ENCODE measurements at places on chromosomes 7 and 10.
A peak's percentile ranks its signal among the peaks of the same experiment; 100 is the strongest.

GRCh38 chr10:86367152-86367951 lies 757 bp upstream of the GRID1 start:
- no peak overlapping the region for H3K27ac ChIP-seq
- DNase-seq, result peak; percentile 27
- H3K4me3 ChIP-seq, result no peak overlapping the region
- H3K4me1 ChIP-seq, result peaks cover 9% of the 10 kb centered on the region
- H3K36me3 ChIP-seq, result no peaks in the 10 kb centered on the region

DNA sequence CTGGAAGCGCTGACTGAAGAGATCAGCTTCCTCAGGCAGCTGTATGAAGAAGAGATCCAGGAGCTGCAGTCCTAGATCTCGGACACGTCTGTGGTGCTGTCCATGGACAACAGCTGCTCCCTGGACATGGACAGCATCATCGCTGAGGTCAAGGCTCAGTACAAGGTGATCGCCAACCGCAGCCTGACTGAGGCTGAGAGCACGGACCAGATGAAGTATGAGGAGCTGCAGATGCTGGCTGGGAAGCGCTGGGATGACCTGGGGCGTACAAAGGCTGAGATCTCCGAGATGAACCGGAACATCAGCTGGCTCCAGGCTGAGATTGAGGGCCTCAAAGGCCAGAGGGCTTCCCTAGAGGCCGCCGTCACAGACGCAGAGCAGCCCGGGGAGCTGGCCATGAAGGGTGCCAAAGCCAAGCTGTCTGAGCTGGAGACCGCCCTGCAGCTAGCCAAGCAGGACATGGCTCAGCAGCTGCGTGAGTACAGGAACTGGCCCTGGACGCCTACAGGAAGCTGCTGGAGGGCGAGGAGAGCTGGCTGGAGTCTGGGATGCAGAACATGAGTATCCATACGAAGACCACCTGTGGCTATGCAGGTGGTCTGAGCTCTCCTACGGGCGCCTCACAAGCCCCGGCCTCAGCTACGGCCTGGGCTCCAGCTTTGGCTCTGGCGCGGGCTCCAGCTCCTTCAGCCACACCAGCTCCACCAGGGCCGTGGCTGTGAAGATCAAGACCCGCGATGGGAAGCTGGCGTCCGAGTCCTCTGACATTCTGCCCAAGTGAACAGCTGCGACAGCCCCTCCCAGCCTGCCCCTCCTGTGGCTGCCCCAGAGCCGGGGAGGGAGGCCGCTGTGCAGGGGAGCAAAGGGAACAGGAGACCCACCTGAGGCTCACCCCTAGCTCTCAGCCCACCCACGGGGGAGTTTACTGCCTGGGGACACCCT lies 24.9 kb upstream of the AMPH start:
- H3K4me1 ChIP-seq, result no peaks in the 10 kb centered on the region
- peaks cover 5% of the 10 kb centered on the region for H3K27me3 ChIP-seq
- H3K27ac ChIP-seq, result no peak overlapping the region
- no peaks in the 10 kb centered on the region for H3K36me3 ChIP-seq
- H3K4me3 ChIP-seq, result no peak overlapping the region

DNA sequence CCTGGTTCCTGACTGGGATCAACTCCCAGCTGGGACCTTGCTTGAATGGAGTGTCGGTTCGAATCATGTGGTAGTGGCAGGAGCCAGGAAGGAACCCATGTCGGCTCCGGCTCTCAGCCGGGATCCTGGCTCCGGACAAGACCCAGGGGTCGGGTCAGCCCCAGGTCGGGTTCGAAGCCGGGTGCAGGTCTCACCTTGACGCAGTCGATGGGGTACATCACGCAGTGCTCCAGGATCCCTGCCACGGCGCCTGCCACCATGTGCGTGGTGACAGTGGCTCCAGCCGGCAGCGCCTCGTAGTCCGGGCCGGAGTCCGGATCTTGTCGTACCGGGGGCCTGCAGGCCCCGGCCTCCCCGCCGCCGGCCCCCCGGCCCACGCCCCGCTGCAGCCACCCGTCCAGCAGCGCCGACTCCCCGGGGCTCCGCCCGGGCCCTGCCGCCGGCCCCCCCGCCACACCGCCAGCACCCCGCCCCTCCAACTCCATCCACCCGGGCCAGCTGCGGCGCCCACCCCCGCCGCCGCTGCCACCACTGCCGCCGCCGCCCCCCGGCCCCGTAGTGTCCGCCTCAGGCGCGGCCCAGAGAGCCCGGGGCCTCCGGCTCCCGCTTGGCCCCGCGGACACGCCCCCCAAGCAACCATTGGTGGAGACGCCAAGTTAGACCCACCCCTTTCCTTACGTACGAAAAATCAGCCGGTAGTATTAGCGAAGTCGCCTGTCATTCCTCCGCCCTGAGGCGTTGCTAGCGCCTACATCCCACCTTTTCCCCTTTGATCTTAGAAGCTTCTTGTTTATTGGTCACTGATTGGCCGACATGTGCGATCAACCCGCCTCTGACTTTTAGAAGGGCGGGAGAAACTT lies at the start of gene SLC25A28:
Gene SLC25A28, minus strand, starts transcription at position 589 of the 860 bp plus-strand sequence. Its CDS starts 104 bp downstream, at position 485.
- H3K27ac ChIP-seq, result peak within 1 kb of the TSS; percentile 96
- peak; percentile 89 for DNase-seq
- peaks cover 2% of the 10 kb centered on the region for H3K27me3 ChIP-seq
- H3K4me1 ChIP-seq, result peaks cover 40% of the 10 kb centered on the region
- peaks cover 15% of the 10 kb centered on the region for H3K36me3 ChIP-seq

- H3K27ac ChIP-seq, result peak overlapping the region; percentile 74
- H3K27me3 ChIP-seq, result no peaks in the 10 kb centered on the region
- peak; percentile 51 for DNase-seq
- peak overlapping the region; percentile 71 for H3K4me3 ChIP-seq
- H3K4me1 ChIP-seq, result peaks cover 22% of the 10 kb centered on the region
These were observed 28.1 kb downstream of the ARL4A start for GRCh38 chr7:12715372-12716133.

DNA sequence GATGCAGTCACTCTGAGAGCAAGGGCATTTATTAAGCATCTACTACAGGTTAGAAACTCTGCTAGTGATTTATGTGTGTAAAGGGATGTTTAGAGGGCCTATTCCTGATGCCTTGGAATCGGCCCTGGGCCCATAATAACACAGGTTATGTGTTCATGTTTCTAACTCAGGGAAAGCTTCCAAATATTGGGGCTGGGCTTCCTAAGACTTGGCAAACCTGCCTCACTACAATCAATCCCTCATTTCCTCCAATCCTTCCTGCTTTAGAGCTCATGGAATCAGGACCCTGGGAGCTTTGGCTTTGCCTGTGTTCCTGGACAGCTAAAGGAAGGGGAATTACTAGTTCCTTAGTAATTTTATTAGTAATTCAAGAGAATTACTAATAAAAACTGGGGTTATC lies 148.8 kb downstream of the HIBADH start:
- no peak overlapping the region for H3K4me3 ChIP-seq
- no peaks in the 10 kb centered on the region for H3K36me3 ChIP-seq
- H3K4me1 ChIP-seq, result no peaks in the 10 kb centered on the region
- H3K27ac ChIP-seq, result no peak overlapping the region

GRCh38 chr10:110058212-110058611 lies 50.4 kb downstream of the ADD3 start:
- H3K4me1 ChIP-seq, result peaks cover 49% of the 10 kb centered on the region
- H3K27ac ChIP-seq, result peak overlapping the region; percentile 83
- no peaks in the 10 kb centered on the region for H3K27me3 ChIP-seq

- peak overlapping the region; percentile 99 for H3K4me3 ChIP-seq
- peak; percentile 46 for DNase-seq
- H3K27me3 ChIP-seq, result no peaks in the 10 kb centered on the region
These were observed 225.8 kb upstream of the KLF14 start for GRCh38 chr7:130959743-130960207.

GRCh38 chr10:29546773-29547313 lies 87.9 kb downstream of the SVIL start:
- no peaks in the 10 kb centered on the region for H3K27me3 ChIP-seq
- no peak overlapping the region for H3K27ac ChIP-seq
- DNase-seq, result no peak
- H3K4me3 ChIP-seq, result no peak overlapping the region

- peaks cover 33% of the 10 kb centered on the region for H3K27me3 ChIP-seq
- H3K4me3 ChIP-seq, result no peak overlapping the region
- H3K27ac ChIP-seq, result no peak overlapping the region
These were observed 6.8 kb downstream of the ITGA8 start for GRCh38 chr10:15712883-15713282.

DNA sequence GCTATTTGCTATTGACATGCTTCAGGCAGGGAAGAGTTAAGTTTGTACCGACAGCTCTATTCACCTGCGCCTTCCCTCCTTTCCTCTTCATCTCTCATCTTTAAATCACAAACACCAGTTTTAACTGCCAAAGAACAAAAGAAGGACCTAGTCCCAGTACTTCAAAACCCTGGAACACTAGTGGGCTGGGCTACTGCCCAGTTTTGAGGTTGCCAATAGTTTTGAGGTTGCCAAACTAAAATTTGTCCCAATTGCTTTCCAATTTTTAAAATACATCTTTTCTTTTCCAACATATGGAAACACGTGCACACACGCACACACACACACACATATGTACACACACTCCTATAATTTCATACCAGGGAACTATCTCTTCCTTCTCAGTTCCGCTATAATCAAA lies 130.6 kb upstream of the SLC26A5 start:
- peaks cover 10% of the 10 kb centered on the region for H3K27me3 ChIP-seq
- H3K4me1 ChIP-seq, result no peaks in the 10 kb centered on the region
- no peaks in the 10 kb centered on the region for H3K36me3 ChIP-seq
- H3K4me3 ChIP-seq, result no peak overlapping the region
- H3K27ac ChIP-seq, result no peak overlapping the region
- DNase-seq, result no peak

GRCh38 chr7:150838965-150839650 lies 13.2 kb upstream of the AOC1 start:
- H3K27ac ChIP-seq, result no peak overlapping the region
- H3K27me3 ChIP-seq, result peaks cover 6% of the 10 kb centered on the region
- H3K4me3 ChIP-seq, result no peak overlapping the region
- DNase-seq, result no peak

Data from activated naive CD8-positive, alpha-beta T cell treated with anti-CD3 and anti-CD28 coated beads, Interleukin-2, amount 10 ng/mL, durations not matched to agents 7 days and 5 days (primary cell).